ENCODE measurements at places on chromosomes 1 and 21. TPM values are rescaled to one million over a fixed set of nuclear protein-coding genes. Genes with fewer than 3 reads are reported as not detected.

DNA sequence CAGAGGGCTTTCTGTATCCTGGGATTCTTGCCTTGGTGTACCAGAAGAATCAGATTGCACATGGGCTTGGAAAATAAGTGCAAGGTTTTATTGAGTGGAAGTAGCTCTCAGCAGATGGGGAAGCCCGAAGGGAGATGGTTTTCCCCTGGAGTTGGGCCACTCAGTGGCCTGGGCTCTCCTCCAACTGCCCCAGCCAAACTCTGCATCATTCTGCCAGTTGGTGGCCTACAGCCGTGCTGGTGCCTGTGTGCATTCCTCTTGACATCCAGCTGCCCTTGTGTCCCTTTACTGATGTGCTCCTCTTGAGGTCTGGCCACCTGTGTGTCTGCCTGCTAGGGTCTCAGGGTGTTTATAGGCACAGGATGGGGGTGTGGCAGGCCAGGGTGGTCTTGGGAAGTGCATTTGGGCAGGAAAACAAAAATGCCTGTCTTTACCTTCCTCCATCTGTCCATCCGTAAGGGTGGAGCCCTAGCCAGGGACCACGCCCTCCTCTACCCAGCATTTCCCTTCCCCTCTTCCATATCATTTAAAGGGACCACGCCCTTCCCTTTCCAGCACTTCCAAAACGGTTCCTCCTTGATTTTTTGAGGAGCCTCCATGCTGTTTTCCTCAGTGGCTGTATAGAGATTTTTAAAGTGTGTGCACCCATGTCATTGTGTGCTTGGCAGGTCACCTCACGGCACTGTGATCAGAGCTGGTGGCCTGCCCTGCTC is 18.9 kb downstream of the SNAP47 start:
- H3K4me3 ChIP-seq = no peak overlapping the region
- DNase-seq = no peak
- H3K27me3 ChIP-seq = no peaks in the 10 kb centered on the region

Gene UQCRH
- total RNA-seq = 228 TPM

Gene CFHR4
- not detected for total RNA-seq

- no peaks in the 10 kb centered on the region for H3K27me3 ChIP-seq
- no peak for DNase-seq
- H3K27ac ChIP-seq = no peak overlapping the region
- no peaks in the 10 kb centered on the region for H3K36me3 ChIP-seq
Measured at GRCh38 chr1:13494025-13494424, 19.8 kb downstream of the LRRC38 start.

DNA sequence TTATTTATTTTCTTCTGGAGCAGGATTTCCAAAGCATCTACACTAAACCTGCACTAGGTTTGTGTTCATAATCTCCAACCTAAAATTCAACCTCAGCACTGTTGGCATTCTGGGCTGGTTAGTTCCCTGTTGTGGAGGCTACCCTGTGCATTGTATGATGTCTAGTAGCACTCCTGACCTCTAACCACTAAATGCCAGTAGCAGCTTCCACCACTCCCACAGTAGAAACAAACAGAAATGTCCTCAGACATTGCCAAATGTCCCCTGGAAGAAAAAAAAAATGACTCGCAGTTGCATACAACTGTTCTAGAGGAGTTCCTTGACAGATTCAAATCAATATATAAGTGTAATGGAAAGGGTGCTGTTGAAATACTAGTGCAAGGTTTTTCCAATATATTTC is 18.9 kb downstream of the GRIK1 start:
- H3K4me3 ChIP-seq = no peak overlapping the region
- H3K36me3 ChIP-seq = no peaks in the 10 kb centered on the region
- H3K27me3 ChIP-seq = peaks cover 36% of the 10 kb centered on the region
- H3K27ac ChIP-seq = no peak overlapping the region
- no peak for DNase-seq

- peaks cover 5% of the 10 kb centered on the region for H3K36me3 ChIP-seq
- DNase-seq = no peak
- H3K4me3 ChIP-seq = no peak overlapping the region
- H3K4me1 ChIP-seq = peaks cover 7% of the 10 kb centered on the region
Measured at GRCh38 chr1:24353292-24353891, 34.2 kb downstream of the GRHL3 start.

DNA sequence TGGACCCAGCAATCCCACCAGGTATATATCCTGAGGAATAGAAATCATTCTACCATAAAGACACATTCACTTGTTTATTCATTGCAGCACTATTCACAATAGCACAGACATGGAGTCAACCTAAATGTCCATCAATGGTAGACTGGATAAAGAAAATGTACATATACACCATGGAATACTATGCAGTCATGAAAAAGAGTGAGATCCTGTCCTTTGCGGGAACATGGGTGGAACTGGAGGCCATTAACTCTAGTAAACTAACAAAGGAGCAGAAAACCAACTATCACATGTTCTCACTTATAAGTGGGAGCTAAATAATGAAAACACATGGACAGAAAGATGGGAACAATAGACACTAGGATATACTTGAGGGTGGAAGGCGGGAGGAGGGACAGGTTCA is 36.1 kb upstream of the PRKACB start:
- no peak for DNase-seq
- H3K27me3 ChIP-seq = no peaks in the 10 kb centered on the region
- no peak overlapping the region for H3K27ac ChIP-seq
- H3K36me3 ChIP-seq = peaks cover 7% of the 10 kb centered on the region

GRCh38 chr1:201763455-201764140 is 65.4 kb upstream of the IPO9 start:
- peak overlapping the region; percentile 59 for H3K4me3 ChIP-seq
- H3K36me3 ChIP-seq = peaks cover 16% of the 10 kb centered on the region
- H3K27ac ChIP-seq = peak overlapping the region; percentile 98
- DNase-seq = no peak

Gene CRYBG2
- total RNA-seq = not detected

Gene TAF13
- 39.8 TPM for total RNA-seq

Gene PWP2
- 0.75 TPM for total RNA-seq

Gene CRYAA
- total RNA-seq = not detected

Gene CCDC27
- not detected for total RNA-seq

GRCh38 chr1:76500116-76500515 is 367.2 kb upstream of the ST6GALNAC5 start:
- H3K27me3 ChIP-seq = no peaks in the 10 kb centered on the region
- no peak overlapping the region for H3K4me3 ChIP-seq
- H3K27ac ChIP-seq = no peak overlapping the region
- no peak for DNase-seq
- no peaks in the 10 kb centered on the region for H3K36me3 ChIP-seq

- no peaks in the 10 kb centered on the region for H3K36me3 ChIP-seq
- H3K27ac ChIP-seq = no peak overlapping the region
- peaks cover 23% of the 10 kb centered on the region for H3K27me3 ChIP-seq
- no peaks in the 10 kb centered on the region for H3K4me1 ChIP-seq
- no peak overlapping the region for H3K4me3 ChIP-seq
Measured at GRCh38 chr1:160179336-160179735, 11.0 kb upstream of the CASQ1 start.

GRCh38 chr1:171655746-171656116 is 3.2 kb upstream of the MYOC start:
- no peak for DNase-seq
- H3K27ac ChIP-seq = no peak overlapping the region
- no peak overlapping the region for H3K4me3 ChIP-seq
- peaks cover 22% of the 10 kb centered on the region for H3K27me3 ChIP-seq

- peaks cover 43% of the 10 kb centered on the region for H3K36me3 ChIP-seq
- no peaks in the 10 kb centered on the region for H3K27me3 ChIP-seq
- H3K4me3 ChIP-seq = no peak overlapping the region
- no peak for DNase-seq
- H3K27ac ChIP-seq = no peak overlapping the region
- no peaks in the 10 kb centered on the region for H3K4me1 ChIP-seq
Measured at GRCh38 chr1:185144233-185144632, 12.5 kb downstream of the TRMT1L start.

DNA sequence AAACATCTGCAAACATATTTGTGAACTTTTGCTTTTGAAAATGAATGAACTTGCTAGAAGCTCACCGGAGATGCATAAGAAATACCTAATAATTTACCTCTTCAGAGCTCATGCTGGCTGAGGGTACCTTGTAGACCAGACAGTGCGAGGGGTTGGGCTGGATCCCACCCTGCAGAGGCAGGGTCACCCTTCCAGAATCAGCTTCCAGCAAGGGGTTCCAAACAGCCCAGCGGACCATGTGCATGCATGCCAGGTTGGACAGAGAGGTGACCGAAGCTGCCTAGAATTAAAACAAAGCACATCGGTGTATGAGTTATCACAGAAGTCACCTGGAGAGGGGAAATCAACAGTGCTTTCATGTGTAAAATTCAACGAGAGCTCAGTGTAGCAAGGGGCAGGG is 59.2 kb downstream of the NPHP4 start:
- no peak overlapping the region for H3K27ac ChIP-seq
- peaks cover 20% of the 10 kb centered on the region for H3K4me1 ChIP-seq
- H3K27me3 ChIP-seq = no peaks in the 10 kb centered on the region
- H3K4me3 ChIP-seq = no peak overlapping the region
- DNase-seq = peak; percentile 32

GRCh38 chr1:20725189-20726117 is 7.0 kb downstream of the SH2D5 start:
- peaks cover 6% of the 10 kb centered on the region for H3K27me3 ChIP-seq
- no peak for DNase-seq
- no peak overlapping the region for H3K4me3 ChIP-seq
- peaks cover 3% of the 10 kb centered on the region for H3K4me1 ChIP-seq

Gene TENT5C
- 0.05 TPM for total RNA-seq

DNA sequence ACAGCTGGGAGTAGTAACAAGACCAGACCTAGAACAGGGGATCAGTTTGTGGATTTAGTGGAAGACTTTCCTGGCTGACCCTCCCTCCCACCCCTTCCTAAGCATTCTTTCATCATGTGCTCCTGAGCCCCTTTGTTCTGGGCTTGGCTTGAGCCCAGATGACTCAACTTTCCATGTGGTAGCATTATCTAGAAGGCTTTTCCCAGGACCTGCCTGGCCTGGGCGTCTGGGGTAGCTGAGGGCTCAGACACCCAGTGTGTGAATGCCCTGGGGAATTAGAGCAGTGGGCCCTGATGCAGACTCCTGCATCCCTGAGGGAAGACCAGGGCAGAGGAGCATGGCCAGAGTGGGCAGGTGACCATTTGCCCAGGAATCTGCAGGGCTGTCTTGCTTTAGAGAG is 44.1 kb upstream of the TSPAN2 start:
- peak; percentile 60 for DNase-seq
- no peaks in the 10 kb centered on the region for H3K27me3 ChIP-seq
- H3K4me3 ChIP-seq = no peak overlapping the region
- peaks cover 65% of the 10 kb centered on the region for H3K4me1 ChIP-seq
- no peaks in the 10 kb centered on the region for H3K36me3 ChIP-seq

GRCh38 chr1:27427816-27428315 is 35.4 kb downstream of the GPR3 start:
- no peak for DNase-seq
- peak overlapping the region; percentile 99 for H3K27ac ChIP-seq
- peak overlapping the region; percentile 49 for H3K4me3 ChIP-seq
- no peaks in the 10 kb centered on the region for H3K27me3 ChIP-seq
- H3K4me1 ChIP-seq = peaks cover 71% of the 10 kb centered on the region

DNA sequence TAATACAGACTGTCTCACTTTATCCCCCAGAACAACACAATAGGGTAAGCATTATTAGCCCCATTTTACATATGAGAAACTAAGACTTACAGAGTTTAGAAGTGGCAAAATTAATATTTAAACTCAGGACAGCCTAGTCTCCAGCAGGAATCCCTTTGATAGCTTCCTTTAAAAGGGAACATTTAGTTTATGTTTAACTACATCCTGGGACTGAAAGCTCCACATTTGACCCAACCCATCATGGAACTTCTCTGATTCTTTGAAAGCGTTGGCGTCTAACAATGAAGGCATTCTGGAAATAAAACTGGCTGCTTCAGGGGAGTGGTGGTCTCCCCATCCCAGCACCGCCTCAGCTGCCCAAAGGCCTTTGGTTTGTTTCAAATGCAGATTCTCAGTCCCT is 250.6 kb upstream of the NFIA start:
- peaks cover 9% of the 10 kb centered on the region for H3K27me3 ChIP-seq
- DNase-seq = no peak
- H3K36me3 ChIP-seq = no peaks in the 10 kb centered on the region
- no peak overlapping the region for H3K27ac ChIP-seq

GRCh38 chr1:22331618-22332423 is 119.8 kb upstream of the ZBTB40 start:
- H3K27me3 ChIP-seq = peaks cover 25% of the 10 kb centered on the region
- no peak overlapping the region for H3K27ac ChIP-seq
- H3K4me3 ChIP-seq = no peak overlapping the region

GRCh38 chr1:6358757-6359201 is 34.8 kb downstream of the ACOT7 start:
- H3K4me1 ChIP-seq = peaks cover 18% of the 10 kb centered on the region
- H3K4me3 ChIP-seq = no peak overlapping the region
- H3K27ac ChIP-seq = peak overlapping the region; percentile 75
- no peak for DNase-seq
- H3K27me3 ChIP-seq = no peaks in the 10 kb centered on the region

DNA sequence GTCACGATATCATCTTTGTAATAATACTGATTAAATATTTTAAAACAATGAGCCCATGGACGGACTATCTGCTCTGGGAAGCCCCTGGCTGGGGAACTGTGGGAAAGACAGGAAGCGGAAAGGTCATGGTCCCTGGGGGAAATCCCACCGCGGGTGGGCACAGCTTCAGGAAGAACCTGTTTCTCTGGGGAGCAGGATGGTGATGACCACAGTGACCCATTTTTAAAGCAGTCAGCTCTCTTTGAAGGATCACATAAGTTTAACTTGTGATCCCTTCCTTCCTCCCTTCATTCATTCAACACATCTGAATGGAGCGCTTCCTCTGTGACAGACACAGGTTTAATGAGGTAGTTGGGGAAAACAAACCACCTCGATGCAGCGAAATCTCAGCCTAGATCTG is 73.0 kb downstream of the DHRS3 start:
- H3K27me3 ChIP-seq = no peaks in the 10 kb centered on the region
- no peak overlapping the region for H3K27ac ChIP-seq
- no peak overlapping the region for H3K4me3 ChIP-seq
- peaks cover 43% of the 10 kb centered on the region for H3K4me1 ChIP-seq
- DNase-seq = no peak
